ENCODE measurements at places on chromosomes 3 and 15. TPM values are rescaled to one million over a fixed set of nuclear protein-coding genes. Genes with fewer than 3 reads are reported as not detected.

DNA sequence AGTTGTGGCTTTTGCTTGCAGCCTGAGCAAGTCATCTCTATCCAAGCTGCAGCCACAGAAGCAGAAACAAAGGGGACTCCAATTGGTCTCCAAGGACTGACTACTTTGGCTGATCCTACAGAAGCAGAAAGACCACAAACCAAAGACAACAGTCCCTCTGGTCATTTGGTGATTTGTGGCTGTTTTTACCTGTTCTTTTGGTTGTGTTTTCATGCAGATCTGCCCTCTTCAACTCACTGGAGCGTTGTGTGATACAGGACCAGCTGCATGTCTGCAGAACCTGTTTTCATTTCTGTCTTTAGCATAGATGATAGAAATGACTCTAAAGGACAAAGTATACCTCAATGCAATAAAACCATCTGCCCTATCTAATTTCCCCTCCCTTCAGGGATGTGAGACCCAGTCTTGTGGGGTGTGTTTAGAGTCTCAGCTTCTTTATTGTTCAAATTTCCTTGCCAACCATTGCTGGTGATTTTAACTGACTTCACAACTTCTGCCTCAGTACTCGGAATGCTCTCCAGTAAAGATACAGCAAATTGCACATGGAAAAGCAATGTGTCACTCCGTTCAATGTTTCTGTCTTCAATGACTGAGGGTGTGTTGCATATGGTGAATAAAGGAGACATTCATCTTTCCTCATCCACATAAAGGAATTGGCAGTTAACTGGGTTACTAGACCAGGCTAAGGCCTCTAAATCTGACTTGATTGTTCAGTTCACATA, 48.9 kb upstream of the SLC7A14 start:
- DNase-seq = no peak

DNA sequence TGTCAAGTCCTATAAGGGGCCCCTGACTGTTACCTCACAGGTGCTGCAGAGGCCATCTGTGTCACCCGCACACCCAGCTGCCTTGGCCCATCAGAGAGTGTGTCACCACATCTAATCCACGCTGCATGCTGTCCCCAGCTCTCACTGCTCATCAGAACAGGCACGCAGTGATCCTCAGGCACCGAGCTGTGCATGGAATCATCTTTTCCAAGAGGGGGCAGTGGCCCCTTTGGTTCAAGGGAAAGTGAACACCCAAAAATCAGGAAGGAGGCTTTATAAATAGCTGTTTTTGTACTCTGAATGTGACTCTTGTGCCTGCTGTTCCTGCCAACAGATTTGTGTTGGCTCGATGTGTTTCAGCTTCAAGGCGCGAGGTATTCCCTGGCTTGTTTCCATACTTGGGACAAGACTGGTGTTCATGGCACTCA, 110.3 kb upstream of the ETV5 start:
- no peak for DNase-seq

- DNase-seq = no peak
Measured at GRCh38 chr15:64092864-64093626, 593 bp downstream of the CIAO2A start.

GRCh38 chr3:176692966-176693785, 504.1 kb downstream of the TBL1XR1 start:
- no peak for DNase-seq

DNA sequence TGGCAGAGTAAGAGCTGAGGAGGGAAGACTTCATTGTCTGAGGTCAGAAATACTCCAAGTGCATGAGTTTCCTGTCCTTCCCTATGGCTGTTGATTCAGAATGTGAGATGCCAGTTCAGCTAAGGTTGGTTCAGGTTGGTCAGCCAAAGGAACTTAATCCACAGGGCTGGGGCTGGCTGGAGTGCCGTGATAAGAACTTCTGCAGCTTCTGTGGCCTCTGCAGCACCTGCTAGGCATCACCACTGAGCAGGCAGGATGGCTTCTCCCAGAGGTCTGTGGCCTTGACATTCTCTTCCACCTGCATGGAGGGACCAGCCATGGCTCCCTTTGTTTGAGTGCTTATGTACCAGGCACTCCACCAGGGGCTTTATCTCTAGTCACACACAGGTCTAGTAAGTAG, 109.5 kb upstream of the PLXNA1 start:
- DNase-seq = no peak

- DNase-seq = no peak
Measured at GRCh38 chr15:62737551-62737950, 305.0 kb upstream of the TPM1 start.

DNA sequence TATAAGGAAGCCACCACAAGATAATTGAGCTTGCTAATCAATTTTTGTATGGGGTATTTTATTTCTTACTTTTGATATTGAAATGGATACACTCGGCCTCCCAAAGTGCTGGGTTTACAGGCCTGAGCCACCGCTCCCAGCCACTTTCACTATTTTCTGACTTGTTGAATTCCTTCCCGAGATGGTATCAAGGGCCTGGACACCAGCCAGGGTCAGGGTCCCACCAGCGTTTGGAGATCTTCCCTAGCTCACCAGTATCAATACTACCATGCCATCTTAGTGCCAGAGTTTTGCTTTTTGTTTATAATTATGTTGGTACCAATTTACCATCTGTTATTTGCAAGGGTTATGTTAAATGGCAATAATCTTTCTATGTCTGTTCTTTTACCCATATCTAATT, 5.5 kb upstream of the SELENOT start:
- DNase-seq = no peak

GRCh38 chr3:30681649-30682211, 75.3 kb downstream of the TGFBR2 start:
- DNase-seq = no peak

DNA sequence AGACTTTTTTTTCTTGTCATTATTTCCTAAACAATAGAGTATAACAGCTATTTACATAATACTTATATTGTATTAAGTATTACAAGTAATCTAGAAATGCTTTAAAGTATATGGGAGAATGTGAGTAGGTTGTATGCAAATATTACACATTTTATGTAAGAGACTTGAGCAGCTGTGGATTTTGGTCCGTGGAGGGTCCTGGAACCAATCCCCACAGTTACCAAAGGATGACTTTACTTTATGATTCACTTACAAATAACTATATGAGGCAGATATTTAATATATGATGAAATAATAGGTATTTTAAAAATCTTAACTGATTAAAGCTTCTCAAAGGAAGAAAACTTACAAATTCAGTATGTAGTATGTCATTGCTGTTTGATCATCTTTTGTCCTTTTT, 56.3 kb downstream of the PPP2R3A start:
- DNase-seq = no peak

Gene CYP1A1
- 0.26 TPM for total RNA-seq

Measured in urinary bladder (tissue), 4 donors.